ENCODE measurements at places on chromosomes 2 and 18.
A peak's percentile ranks its signal among the peaks of the same experiment; 100 is the strongest.

DNA sequence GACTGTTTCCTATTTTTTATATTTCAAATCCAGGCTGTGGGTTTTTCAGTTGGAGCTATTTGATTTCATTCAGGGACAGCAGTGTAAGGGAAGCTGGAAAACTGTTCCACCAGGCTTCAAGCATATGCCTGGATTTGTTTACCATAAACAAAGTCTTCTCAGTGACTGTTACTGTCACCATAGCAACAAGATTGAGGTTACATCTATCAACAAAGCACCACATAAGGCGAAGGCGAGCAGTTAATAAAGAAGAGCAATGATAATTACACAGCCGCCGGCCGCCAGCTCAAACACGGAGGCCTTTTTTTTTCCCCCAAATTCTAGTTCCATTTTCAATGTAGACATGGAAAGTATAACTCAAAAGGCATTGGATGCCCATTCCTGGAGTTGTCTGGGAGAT is 553.7 kb upstream of the SYT4 start:
- DNase-seq: no peak

- DNase-seq: no peak
These were observed 52.3 kb downstream of the SOS1 start for GRCh38 chr2:39068299-39069135.

DNA sequence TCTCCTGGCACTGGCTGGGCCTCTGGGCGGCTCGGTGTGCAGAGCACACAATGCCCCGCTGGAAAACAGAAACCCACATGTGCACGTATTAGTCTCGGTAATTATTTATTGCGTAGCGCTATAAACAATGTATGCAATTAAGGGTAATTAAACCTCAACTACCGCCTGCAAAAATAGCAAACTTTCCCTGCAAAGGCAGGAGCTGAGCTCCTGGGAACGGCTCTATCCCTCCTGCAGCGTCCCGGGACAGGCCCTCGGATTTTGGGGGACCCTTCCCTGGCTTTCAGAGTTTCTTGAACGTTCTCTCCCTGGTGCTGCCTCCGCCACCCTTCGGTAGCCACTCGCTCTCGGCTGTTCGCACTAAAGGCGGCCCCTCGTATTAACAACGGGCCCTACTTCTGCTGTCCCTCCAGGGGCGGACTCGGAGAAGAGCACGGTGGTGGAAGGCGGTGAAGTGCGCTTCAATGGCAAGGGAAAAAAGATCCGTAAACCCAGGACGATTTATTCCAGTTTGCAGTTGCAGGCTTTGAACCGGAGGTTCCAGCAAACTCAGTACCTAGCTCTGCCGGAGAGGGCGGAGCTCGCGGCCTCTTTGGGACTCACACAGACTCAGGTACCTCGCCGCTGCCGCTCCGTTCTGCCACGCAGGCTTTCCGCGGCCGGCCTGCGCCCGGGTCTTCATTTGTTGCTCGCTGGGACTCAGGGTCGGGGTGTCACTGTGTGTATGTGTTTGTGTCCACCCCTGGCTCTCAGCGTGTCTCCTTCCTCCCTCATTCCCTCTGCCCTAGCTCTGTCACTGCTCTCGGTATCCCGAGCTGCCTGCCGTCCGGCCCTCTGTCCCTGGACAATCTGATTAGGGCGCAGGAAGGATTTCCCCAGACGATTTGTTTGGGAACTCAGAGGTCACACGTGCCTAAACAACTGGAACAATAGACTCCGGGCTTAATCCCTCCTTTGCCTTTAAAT is 1.2 kb downstream of the DLX1 start:
- DNase-seq: no peak

- no peak for DNase-seq
These were observed 5.0 kb downstream of the ARID5A start for GRCh38 chr2:96541398-96542152.

DNA sequence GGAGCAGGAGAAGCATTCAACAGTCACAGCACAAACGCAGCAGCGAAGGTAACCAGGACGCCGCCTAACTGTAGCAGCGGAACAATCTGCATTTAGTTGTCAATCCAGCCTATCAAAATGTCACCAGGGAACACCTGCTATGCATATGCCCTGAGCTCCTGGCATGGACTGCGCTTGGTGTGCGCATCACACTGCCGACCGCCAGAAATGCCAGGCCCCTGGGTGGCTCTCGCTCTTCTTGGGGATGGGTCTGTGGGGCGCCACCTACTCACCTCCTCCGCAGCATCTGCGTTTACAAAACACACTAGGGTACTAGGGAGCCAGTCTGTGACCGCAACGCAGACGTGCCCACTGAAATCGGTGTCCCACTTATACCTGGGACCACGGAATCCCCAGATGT is 31.7 kb downstream of the ZNF516 start:
- DNase-seq: no peak

- no peak for DNase-seq
These were observed 6.8 kb downstream of the PECR start for GRCh38 chr2:216074794-216075193.

DNA sequence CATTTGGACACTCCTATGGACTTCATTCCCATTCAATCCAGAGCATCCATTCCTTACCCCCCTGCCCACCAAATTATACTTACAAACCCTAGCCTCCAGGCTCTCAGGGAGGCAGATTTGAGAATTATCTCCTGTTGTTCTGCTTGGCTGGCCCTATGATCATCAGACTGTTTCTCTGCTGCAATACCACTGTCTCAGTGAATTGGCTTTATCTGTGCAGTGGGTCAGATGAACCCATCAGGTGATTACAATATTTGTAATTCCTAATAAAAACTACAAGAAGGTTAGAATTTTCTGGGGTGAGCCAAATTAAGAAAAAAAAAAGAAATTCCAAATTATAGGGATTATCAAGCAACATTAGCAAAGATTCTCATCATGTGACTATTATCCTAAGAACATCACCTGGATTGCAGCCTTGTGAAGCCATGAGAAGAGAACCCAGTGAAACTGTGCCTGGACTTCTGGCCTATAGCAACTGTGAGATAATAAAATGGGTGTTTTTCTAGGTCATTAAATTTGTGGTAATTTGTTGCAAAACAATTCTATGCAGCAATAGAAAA is 17.8 kb upstream of the SLC25A52 start:
- no peak for DNase-seq

GRCh38 chr2:224260372-224261020 is 141.4 kb downstream of the FAM124B start:
- DNase-seq: no peak

GRCh38 chr2:56286936-56287335 is 103.1 kb downstream of the CCDC85A start:
- DNase-seq: no peak

DNA sequence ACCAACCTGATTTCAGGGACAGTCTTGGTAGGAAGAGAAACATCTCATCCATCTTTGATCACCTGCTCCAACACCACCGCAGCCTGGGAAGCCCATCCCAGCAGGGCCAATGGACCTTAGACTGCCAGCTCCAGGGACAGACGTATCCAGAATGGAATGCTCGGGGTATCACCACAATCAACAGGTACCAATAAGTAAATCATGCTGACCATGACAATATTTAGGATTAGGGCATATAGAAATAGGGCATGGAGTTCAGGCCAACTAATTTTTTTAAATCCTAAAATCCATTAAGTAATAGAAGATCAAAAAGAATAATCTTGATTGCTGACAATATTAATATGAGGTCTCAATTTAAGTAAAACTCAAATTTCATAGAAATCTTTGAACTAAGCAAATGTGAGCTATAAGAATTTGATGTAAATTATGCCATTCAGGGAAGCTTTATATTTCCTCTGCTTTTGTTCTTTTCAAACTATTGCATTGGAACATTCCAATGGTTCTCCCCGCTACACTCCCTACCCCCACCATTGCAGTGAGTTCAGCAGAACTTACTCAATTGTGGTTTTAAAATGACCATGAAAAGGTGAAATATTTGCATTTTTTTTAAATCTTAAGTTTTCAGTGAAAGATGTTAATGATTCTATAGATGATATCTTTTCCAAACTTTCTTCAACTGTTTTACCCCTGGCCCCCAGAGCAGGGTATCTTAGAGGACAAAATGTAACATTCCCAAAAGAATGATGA is 138.6 kb downstream of the DNER start:
- no peak for DNase-seq

DNA sequence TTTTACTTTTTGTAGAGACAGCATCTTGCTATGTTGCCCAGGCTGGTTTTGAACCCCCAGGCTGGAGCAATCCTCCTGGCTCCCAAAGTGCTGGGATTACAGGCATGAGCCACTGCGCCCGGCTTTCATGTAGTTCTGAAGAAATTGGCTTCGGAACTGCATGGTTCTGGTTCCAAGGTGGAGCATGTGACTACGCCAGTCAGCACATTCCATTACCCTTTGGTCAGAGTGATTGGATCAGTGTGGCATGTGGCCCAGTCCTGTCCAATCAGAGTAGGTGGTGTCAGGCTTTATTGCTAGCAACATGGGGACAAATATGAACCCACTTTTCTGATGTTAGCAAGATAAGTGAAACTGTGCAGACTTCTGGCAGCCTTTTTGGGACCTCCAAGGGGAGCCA is 16.3 kb upstream of the ATOH8 start:
- DNase-seq: no peak

- no peak for DNase-seq
These were observed 2.2 kb upstream of the MAPRE2 start for GRCh38 chr18:35038881-35039491.

GRCh38 chr2:154293864-154294263 is 404.6 kb upstream of the KCNJ3 start:
- no peak for DNase-seq

- DNase-seq: peak; percentile 64
These were observed 11.0 kb upstream of the SFTPB start for GRCh38 chr2:85678794-85679672.

DNA sequence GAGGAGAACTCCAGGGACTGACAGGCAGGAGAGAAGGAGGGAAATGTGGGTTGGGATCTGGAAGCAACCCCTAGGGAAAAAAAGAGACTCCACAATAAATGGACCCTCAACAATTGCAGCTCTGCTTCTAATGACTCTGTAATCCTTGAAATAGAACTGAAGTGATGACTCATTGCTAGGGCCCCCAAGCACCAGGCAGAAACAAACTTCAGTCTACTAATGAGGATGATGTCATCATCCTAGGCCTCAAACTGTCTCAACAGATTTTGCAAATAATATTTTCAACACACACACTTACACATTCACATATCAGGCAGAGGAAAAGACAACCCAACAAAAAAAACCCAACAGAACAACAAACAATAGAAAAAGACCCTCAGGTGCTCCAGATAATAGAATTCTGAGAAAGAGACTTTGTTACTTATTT is 143.3 kb downstream of the HDAC4 start:
- no peak for DNase-seq

GRCh38 chr2:108436976-108437375 is 12.0 kb upstream of the GCC2 start:
- DNase-seq: no peak

DNA sequence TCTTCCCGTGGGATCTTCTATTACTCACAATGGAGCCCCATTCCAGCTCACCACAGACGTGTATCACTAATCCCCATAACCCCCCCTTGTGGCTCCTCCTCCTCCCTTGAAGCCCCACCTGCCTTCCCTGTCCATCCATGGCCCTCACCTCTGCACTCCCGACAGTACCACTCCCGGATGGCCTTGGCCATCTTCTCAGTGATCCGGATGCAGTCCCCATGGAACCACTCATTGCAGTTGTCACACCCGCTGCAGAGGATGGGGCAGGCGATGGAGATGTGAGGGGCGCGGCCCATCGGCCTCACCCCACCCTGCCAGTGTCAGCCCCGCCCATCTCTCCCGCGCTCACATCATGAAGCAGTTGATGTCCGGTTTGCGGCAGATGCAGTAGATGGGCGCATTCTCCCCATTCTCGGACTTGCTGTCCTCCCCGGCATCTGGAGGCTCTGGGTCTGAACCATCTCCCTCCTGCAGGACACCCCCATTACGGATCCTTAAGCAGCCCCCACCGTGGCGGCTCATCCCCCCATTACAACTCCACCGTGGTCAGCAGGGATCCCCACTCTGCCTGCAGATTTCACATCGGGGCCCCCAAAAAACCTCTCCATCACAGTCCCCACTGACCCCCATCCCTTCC is 983 bp downstream of the CXXC1 start:
- DNase-seq: no peak

GRCh38 chr2:161857920-161858319 is 216.1 kb downstream of the DPP4 start:
- no peak for DNase-seq

- DNase-seq: no peak
These were observed 5.7 kb upstream of the KLHL29 start for GRCh38 chr2:23379220-23379695.

DNA sequence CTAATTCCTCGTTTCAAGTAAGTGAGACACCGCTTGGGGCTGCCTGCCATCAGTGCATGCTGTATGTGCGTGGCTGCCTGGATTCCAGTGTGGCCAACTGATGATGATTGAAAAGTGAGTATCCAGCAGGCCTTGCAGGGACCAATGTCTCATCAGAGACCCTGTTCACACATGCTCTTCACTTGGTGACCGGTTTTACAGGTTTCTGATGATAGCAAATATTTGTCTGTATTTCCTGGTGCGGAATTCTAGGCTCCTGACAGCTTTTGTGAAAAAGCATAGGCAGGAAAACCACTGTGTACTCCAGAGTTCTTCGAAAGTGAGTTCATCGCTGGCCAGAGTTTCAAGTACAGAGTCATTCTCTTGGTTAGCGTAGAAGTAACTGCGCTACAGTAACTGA is 13.8 kb upstream of the YWHAQ start:
- DNase-seq: no peak

DNA sequence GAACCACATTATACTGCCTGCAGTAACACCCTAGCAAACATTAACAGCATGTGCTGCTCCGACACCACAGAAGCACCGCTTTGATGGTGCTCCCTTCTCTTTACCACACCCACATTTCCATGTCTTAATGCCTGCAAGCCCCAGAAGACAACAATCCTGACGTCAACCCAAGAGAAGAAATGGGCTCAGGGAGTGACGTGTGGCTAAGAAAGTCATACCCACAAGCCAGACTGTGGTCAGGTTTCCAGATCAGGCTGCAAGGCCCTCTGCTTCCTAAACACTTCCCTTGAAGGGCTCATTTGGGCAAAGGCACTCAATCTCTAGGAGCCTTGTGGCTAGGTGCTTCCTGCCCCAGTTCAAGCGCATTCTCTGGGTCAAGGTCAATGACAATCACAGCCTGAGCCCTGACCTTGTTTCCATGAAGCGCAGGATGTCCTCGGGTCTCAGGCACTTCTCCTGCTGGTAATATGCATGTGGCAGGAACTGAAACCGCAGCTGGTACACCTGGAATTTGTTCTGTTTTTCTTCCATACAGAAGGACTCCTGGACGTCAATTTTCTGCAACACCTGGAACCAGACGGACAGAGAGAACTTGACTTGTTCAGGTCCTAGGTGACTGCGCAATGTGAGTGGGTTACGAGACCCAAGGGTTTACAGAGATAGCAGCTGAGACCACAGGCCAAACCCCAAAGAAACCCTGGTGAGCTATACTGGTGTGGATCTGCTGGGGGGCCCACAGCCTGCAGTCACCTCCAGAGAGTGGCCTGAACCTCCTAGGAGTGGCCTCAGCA is 67.2 kb downstream of the POLR1A start:
- peak; percentile 44 for DNase-seq
